ENCODE measurements at places on chromosomes 16 and 17. TPM values are rescaled to one million over a fixed set of nuclear protein-coding genes. Genes with fewer than 3 reads are reported as not detected.

The KRT32 gene
- total RNA-seq: not detected

The CCL8 gene
- total RNA-seq: not detected

The RPRML gene
- total RNA-seq: not detected

The RAMP2 gene
- not detected for total RNA-seq

The SDF2 gene
- total RNA-seq: 53.7 TPM

The PERCC1 gene
- total RNA-seq: 0.68 TPM

The ZC3H7A gene
- 84.6 TPM for total RNA-seq

The ARHGDIG gene
- not detected for total RNA-seq

The ENO3 gene
- total RNA-seq: 26.6 TPM

DNA sequence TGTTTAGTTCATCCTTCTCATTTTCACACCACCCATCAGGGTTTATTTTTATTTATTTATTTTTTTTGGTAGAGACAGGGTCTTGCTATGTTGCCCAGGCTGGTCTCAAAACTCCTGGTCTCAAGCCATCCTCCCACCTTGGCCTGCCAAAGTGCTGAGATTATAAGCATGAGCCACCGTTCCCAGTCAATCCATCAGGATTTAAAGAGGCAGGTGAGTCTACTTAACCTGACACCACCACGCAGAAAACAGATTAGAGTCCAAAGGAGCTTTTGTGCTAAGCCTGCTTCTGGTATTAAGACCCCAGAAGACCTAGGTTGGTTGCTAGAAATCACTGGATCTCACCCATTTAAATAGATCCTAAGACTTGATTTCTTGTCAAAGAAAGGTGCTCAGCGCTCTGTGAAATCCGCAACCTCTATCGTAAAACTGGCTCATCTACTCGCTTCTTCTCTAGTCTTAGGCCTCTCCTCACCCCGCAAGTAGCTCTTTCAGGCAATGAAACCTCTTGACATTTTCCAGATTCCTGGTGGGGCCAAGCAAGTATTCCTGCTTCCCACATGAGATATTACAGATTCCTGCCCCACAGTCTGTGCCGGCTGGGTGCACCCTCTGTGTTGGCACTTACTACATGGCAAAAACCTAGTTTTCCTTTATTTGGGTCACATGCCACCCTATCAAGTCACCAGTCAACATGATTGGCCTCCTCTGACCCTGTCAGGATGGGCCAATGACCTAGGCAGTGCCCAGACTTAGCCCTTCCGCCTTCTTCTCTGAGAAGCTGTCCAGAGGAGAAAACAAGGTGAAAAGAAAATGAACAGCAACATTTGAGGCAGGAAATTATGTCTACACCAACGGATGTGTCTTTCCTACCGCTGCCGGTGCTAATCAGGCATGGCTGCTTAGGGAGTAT, 9.0 kb downstream of the PITPNA start:
- peaks cover 19% of the 10 kb centered on the region for H3K4me1 ChIP-seq
- no peaks in the 10 kb centered on the region for H3K27me3 ChIP-seq
- no peak for DNase-seq
- peaks cover 32% of the 10 kb centered on the region for H3K36me3 ChIP-seq
- no peak overlapping the region for H3K4me3 ChIP-seq
- no peak overlapping the region for H3K27ac ChIP-seq

DNA sequence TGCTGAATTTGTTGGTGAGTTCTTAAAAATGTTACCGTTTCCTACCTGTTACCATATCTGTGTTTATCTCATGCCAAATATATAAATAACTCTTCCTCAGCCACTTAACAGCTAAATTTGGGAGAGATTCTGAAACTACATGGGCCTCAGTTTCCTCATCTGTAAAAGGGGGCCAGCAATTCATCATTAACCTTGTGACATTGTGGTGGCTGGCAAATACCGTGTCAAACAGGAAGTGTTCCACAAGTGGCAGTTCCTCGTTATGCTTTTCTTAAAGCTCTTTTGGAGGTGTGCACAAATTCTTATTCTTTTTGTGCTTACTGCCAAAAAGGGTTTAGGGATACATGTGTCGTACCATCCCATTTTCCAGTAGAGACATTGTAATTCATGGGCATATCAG, 220.4 kb upstream of the CACNG5 start:
- DNase-seq: no peak
- no peak overlapping the region for H3K27ac ChIP-seq
- no peaks in the 10 kb centered on the region for H3K36me3 ChIP-seq

- H3K4me1 ChIP-seq: peaks cover 18% of the 10 kb centered on the region
- H3K4me3 ChIP-seq: no peak overlapping the region
- no peaks in the 10 kb centered on the region for H3K36me3 ChIP-seq
- H3K27me3 ChIP-seq: peaks cover 15% of the 10 kb centered on the region
These were observed 5.4 kb downstream of the MT1A start for GRCh38 chr16:56643833-56644232.

DNA sequence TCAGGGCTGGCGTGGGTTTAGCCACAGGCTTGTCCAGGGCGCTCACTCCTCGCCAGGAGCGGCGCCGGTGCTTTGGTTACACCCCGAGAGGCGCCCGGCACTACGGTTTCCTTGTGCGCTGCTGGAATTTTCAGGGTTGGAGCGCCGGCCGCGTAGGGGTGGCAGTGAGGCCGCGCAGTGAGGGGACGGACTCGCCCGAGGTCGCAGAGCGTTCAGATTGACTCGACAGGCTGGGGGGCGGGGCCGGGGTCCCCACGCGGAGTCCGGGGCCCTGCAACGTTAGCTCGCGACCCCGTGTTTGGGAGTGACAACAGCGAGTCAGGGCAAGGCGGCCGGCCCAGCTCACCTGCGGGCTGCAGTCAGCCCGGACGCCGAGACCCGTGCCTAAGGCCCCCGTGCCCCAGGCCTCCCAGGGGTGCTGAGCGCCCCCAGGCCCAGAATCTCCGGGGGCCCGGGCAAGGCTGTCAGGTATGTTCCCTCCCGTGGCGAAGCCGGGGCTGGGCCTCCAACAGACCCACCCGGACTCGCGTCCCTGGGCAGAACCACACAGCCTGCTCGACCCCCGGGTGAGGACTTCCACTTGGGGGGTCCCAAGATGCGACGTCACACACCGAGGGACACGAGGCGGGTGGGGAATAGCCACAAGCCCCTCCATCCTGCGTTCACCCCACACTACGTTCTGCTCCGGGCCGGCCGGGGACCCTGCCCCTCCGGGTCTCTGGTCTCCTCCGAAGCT, 1.3 kb upstream of the ACTG1 start:
- peak overlapping the region; percentile 91 for H3K27ac ChIP-seq
- H3K27me3 ChIP-seq: no peaks in the 10 kb centered on the region
- peaks cover 32% of the 10 kb centered on the region for H3K36me3 ChIP-seq

GRCh38 chr16:19874851-19875546, 9.6 kb downstream of the GPRC5B start:
- no peaks in the 10 kb centered on the region for H3K27me3 ChIP-seq
- no peaks in the 10 kb centered on the region for H3K36me3 ChIP-seq
- H3K27ac ChIP-seq: no peak overlapping the region
- H3K4me1 ChIP-seq: no peaks in the 10 kb centered on the region
- no peak overlapping the region for H3K4me3 ChIP-seq
- no peak for DNase-seq

GRCh38 chr17:45640141-45640850, 143.8 kb upstream of the CRHR1 start:
- H3K27me3 ChIP-seq: no peaks in the 10 kb centered on the region
- peaks cover 14% of the 10 kb centered on the region for H3K4me1 ChIP-seq
- H3K27ac ChIP-seq: peak overlapping the region; percentile 22
- peak; percentile 88 for DNase-seq

GRCh38 chr17:47978324-47978723, 7.4 kb downstream of the CDK5RAP3 start:
- DNase-seq: no peak
- H3K27me3 ChIP-seq: no peaks in the 10 kb centered on the region
- peaks cover 27% of the 10 kb centered on the region for H3K4me1 ChIP-seq
- no peak overlapping the region for H3K27ac ChIP-seq

- H3K27ac ChIP-seq: peak overlapping the region; percentile 32
- H3K4me1 ChIP-seq: peaks cover 16% of the 10 kb centered on the region
- peak; percentile 58 for DNase-seq
- H3K27me3 ChIP-seq: no peaks in the 10 kb centered on the region
- H3K36me3 ChIP-seq: peaks cover 15% of the 10 kb centered on the region
These were observed 22.2 kb downstream of the CLTC start for GRCh38 chr17:59641799-59642484.

GRCh38 chr17:78271419-78272170, 40.2 kb downstream of the TMEM235 start:
- H3K36me3 ChIP-seq: no peaks in the 10 kb centered on the region
- no peaks in the 10 kb centered on the region for H3K4me1 ChIP-seq
- H3K27ac ChIP-seq: no peak overlapping the region
- no peaks in the 10 kb centered on the region for H3K27me3 ChIP-seq

DNA sequence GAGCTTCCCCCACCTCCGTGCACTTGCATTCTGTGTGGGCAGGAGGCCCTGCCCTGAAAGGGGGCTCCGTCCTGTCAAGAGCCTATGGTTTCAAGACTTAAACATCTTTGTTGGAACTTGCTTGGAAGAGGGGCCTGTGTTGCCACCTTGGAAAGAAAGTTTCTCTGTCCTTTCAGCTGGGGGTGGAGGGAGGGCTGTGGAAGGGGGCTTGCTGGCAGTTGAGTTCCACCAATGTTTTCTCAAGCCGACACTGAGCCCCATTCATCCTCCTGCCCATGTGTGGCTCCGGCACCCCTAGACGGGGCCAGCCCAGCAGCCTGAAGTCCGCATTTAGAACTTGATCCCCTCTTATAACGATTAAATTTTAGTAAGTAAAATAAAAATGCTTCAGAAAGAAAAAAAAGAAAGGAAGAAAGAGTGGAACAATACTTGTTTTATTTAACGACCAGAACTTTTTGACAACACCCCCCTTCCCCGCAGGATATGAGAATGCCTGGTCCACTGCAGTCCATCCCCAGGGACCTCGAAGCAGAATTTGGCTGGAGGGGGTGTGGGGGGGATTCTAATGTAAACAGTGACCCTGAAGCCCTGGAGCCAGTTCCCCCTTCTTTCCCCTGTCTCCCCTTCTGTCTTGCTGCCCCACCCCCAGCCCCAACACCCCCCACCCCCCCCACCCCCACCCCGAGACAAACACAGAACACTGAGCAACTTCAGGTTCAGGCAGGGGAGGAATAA, 26.9 kb upstream of the CLEC18A start:
- H3K4me3 ChIP-seq: no peak overlapping the region
- no peak for DNase-seq
- no peak overlapping the region for H3K27ac ChIP-seq
- H3K36me3 ChIP-seq: peaks cover 19% of the 10 kb centered on the region

DNA sequence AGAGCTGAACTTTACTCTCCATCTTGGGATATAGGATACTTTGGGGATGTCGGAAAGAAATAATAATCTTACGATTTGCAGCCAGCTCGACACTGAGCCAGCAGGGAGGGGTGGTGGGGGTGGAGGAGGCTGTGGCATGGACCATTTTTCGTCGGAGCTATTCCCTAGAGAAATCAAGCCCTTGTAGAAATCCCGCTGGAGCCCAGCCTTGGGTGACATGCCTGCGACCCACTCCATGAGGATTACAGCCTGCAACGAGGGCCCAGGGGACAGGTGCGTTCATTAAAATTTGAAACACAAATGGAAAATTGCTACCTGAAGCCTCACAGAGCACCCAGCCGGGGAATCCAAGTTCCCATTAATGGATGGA, 82.8 kb upstream of the GSE1 start:
- no peak for DNase-seq
- no peaks in the 10 kb centered on the region for H3K36me3 ChIP-seq
- H3K27ac ChIP-seq: no peak overlapping the region
- H3K4me1 ChIP-seq: peaks cover 8% of the 10 kb centered on the region

GRCh38 chr16:7571366-7571765, 238.7 kb downstream of the RBFOX1 start:
- no peak for DNase-seq
- H3K36me3 ChIP-seq: no peaks in the 10 kb centered on the region
- no peaks in the 10 kb centered on the region for H3K27me3 ChIP-seq
- no peak overlapping the region for H3K4me3 ChIP-seq
- H3K4me1 ChIP-seq: no peaks in the 10 kb centered on the region

DNA sequence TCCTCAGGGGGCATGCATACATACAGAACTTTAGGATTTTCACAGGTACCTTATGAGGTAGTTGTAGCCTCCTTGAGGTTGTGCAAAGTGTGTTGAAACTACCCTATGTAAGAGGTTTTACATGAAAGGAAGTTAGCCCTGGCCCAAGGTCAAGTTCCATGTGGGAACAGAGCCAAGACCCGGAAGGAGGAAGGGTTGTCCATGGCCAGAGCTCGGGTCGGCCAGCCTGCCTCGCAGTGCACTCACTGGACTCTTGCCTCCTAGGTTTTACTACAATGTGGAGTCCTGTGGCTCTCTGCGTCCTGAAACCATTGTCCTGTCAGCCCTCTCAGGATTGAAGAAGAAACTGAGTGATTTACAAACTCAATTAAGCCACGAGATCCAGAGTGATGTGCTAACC, 8.2 kb downstream of the POLR2C start:
- H3K4me3 ChIP-seq: no peak overlapping the region
- peaks cover 1% of the 10 kb centered on the region for H3K4me1 ChIP-seq
- H3K36me3 ChIP-seq: peaks cover 52% of the 10 kb centered on the region

- no peak overlapping the region for H3K4me3 ChIP-seq
- H3K27ac ChIP-seq: no peak overlapping the region
- DNase-seq: no peak
- H3K36me3 ChIP-seq: no peaks in the 10 kb centered on the region
These were observed 31.6 kb upstream of the LRRC37A3 start for GRCh38 chr17:64950871-64951270.

GRCh38 chr17:47687748-47688147, 6.2 kb upstream of the TBKBP1 start:
- H3K27ac ChIP-seq: no peak overlapping the region
- H3K27me3 ChIP-seq: no peaks in the 10 kb centered on the region
- H3K4me1 ChIP-seq: peaks cover 9% of the 10 kb centered on the region
- no peak overlapping the region for H3K4me3 ChIP-seq
- no peak for DNase-seq

GRCh38 chr16:57479205-57479975, 6.9 kb downstream of the DOK4 start:
- DNase-seq: no peak
- no peak overlapping the region for H3K4me3 ChIP-seq
- no peaks in the 10 kb centered on the region for H3K36me3 ChIP-seq
- H3K4me1 ChIP-seq: peaks cover 34% of the 10 kb centered on the region
- H3K27ac ChIP-seq: no peak overlapping the region
- H3K27me3 ChIP-seq: no peaks in the 10 kb centered on the region

DNA sequence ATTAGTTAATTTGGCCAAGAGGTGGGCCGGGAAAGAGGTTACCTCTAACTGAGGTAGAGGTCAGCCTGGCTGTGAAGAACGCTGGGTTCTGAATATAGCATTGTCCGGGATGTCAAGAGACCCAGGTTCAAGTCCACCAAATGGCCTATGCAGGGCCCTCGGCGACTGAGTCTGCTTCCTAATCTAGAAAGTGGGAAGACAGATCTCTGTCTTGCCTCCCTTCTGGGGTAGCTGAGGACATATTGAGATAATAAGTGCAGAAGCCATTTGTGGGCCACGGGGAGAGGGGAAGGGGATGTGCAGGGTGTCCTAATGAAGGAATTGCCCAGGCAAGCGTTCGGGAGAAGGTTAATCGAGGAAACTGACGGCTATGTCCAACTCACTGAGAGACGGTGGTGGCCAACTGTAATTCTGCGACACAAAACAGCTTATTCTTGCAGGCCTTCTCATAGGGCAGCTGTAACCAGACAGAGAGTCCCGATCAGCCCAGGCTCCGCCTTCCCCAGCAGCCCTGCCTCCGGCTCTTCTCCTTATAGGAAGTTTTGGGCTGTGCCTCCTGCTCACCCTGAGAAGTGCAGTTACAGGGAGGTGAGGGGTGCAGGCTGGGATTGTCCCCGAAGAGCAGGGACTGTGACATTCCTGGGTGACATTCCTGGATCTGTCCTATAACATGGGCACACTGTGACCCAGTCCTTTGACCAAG, 15.9 kb downstream of the HASPIN start:
- no peak overlapping the region for H3K4me3 ChIP-seq
- no peaks in the 10 kb centered on the region for H3K36me3 ChIP-seq
- DNase-seq: no peak
- peaks cover 41% of the 10 kb centered on the region for H3K4me1 ChIP-seq

Measured in natural killer cell (primary cell).